ENCODE measurements at places on chromosomes 6 and 20.

- no peak for DNase-seq
These were observed 42.7 kb upstream of the EZR start for GRCh38 chr6:158861686-158862381.

DNA sequence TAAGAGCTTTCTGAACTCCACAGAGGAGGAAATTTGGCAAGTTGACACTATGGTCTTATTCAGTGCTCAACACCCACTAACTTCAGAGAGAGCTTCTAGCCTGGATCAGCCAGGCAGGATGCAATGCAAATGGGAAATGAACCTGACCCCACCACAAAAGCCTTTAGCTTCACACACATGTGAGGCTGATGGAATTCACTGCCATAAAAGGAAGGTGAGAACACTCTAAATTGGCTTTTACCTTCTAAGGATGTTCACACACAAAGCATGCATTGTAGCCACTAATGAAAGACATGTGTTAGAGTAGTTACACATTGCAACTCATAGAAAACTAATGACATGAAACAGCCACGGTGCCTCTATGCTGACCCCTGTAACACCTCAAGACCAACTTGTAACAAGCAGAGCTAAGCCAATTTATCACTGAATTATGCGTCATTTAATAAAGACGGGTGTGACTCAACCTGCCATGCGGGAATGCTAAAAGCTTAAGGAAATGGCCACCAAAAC is 262.1 kb downstream of the HACE1 start:
- DNase-seq, result no peak

- no peak for DNase-seq
These were observed 42.3 kb downstream of the YTHDF1 start for GRCh38 chr20:63173552-63174191.

- no peak for DNase-seq
These were observed 131.5 kb upstream of the RALGAPA2 start for GRCh38 chr20:20843982-20844381.

GRCh38 chr6:99002831-99003230 is 55.1 kb upstream of the FBXL4 start:
- no peak for DNase-seq

DNA sequence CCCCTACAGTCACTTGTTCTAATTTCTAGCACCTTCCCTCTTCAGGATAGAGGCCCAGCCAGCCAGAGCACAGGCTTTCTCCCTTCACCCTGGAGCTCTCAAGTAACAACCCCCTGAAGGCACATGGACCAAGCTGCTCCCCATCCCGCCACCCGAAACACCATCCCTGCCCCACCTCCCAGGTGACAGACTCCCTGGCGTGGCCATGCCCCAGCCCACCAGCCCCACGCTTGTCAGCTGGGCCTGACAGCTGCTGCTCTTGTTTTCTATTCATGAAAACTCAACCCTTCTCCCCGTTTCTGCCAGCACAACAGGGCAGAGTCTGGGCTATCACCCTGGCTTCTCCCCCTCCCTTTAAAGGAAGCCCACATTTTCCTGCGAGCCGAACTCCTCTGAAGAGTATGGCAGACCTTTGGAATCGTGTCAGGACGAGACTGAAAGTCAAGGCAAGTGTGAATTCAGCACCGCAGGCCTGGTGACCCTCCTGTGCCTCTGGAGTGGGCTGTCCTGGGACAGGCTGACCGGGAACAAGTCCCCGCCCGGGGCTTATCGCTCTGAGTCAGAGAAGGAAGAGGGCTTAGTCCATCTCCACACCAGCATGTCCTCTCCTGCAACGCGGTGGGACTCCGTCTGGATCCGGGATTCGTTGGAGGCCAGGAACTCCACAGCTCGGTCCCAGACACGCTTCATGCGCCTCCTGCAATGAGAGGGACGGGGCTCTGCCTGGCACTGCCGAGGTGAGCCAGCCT is 16.7 kb downstream of the LEMD2 start:
- no peak for DNase-seq

DNA sequence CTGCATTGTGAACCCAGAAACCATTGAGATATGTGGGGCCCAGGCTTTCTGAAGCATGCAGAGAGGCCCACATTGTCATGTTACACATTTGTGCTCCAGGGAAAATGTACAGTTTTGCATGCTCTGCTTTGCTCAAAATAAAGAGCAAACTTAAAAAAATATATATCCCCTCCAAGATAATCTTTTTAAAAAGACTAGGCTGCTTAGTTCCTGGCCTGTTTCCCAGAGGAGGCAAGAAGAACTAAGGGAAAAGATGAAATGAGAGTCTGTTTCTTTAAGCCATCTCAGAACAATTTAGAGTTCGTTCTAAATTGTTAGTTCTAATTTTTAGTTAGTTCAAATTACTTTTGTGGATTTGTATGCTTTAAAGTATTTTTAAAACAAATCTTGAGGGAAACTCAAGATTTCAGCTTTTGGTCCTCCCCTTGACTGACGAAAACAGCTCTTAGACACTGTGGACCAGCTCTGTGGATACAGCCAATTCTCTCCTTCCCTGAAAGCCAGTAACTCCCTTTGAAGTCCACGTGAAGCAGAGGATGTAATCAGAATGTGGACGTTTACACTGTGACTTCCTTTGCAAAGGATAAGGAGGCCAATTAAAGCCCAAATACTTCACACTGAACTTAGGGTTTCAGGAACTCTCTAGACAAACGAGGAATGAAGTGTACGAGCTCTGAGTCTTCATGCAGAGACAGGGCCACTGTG is 84.7 kb downstream of the CD164 start:
- DNase-seq, result no peak

GRCh38 chr20:36153736-36154699 is 522 bp upstream of the EPB41L1 start:
- DNase-seq, result peak; percentile 8

- no peak for DNase-seq
These were observed 116.9 kb upstream of the EMILIN3 start for GRCh38 chr20:41483553-41483930.

- no peak for DNase-seq
These were observed 7.4 kb downstream of the PIM1 start for GRCh38 chr6:37177077-37177934.

DNA sequence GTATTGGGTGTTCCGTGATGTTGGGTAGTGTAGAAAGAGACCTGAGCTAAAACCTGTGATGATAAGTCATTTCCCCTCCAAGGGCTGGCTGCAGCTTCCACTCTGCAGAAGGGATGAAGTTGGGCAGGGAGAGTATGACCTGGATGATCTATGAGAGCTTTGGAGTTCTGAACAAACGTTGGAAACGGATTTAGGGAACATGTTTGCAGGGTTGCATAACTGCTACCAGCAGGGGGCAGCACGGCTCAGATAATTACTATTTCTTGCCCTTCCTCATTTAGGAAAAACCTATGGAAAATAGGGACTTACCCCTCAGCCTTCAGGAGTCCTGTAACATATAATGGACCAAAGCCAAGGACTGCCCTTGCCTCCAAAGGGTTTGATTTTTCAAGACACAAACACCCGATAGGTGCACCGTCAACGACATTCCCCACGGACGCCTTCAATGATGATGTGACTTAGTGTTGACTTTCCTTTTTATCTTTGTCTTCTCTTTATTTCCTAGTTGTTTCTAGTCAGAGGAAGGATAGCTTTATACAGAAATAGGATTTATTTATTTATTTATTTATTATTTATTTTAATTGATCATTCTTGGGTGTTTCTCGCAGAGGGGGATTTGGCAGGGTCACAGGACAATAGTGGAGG is 164.9 kb upstream of the SASH1 start:
- DNase-seq, result peak; percentile 11

- DNase-seq, result no peak
These were observed 388.4 kb downstream of the BTBD3 start for GRCh38 chr20:12306107-12306506.

DNA sequence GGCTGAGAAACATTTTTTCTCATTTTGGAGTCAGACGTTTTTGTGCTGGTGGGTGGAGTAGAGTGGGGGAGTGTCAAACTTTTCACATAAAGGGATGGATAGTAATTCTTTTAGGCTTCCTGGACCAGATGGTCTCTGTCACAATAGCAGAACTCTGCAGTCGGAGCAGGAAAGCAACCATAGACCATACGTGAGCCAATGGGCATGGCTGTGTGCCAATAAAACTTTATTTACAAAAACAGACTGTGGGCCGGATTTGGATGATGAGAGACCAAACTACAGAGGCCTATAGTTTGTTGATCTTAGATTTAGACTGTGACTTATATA is 70.8 kb upstream of the SLC22A23 start:
- no peak for DNase-seq

DNA sequence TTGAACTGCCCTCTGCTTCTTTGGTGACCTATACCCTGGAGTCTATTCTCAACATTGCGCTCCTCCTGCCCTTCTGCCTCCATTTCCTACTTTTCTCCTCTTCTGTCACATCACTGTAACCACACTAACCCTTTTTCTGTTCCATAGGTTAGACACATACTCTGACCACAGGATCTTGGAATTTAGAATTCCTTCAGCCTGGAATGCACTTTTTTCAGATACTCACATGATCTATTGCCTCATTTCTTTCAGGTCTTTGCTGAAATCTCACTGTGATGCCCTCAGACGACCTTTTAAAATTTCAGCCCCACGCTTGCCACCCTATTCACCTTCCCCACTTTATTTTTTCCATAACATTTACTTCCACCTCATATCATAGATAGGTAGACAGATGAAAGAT is 5.1 kb downstream of the VNN1 start:
- no peak for DNase-seq

DNA sequence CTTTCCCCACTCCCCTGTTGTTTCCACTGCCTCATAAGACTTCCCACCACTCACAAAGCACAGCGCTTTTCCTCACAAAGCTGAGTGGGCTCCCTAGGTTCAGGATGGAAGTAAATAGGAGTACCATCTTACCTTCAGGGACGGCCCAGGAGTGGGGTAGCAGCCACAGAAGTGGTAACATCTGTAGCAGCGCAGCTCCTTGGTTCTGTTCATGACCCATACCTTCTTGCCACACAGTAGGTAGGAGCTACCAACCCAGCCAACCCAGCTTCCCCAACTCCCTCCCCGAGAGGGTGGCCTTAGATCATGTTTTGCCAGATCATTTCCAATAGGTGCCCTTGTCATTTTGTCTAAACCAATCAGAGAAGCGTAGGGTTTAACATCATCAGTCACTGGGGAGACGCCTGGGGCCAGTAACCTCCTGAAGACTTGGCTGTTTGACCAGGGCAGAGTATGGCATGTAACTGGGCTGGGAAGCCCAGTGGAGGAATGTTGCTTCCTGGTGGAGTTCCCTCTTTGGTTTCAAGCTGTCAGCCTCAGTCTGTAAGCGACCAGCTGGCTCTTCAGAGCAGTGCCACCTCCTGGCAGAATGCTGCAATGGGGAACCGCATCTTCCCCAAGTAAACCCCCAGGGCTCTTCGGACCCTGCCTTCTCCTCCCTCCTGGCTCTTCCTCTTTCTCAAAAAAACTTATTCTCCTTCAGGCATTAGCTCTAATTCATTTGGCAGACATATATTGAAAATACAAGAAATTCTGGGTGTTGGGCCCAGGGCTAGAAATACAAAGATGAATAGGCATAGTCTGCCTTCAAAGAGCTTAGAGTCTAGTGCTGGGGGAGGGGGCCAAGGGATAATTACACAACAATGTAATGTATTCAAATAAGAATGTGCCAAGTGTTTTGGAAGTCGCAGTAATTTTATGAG is at the start of gene HLA-DMA:
TSS of gene HLA-DMA (minus strand) at position 281 of the 923 bp plus-strand sequence. CDS start at position 220, 61 bp downstream.
- peak; percentile 95 for DNase-seq

GRCh38 chr6:14443629-14444268 is 326.2 kb downstream of the CD83 start:
- DNase-seq, result no peak

DNA sequence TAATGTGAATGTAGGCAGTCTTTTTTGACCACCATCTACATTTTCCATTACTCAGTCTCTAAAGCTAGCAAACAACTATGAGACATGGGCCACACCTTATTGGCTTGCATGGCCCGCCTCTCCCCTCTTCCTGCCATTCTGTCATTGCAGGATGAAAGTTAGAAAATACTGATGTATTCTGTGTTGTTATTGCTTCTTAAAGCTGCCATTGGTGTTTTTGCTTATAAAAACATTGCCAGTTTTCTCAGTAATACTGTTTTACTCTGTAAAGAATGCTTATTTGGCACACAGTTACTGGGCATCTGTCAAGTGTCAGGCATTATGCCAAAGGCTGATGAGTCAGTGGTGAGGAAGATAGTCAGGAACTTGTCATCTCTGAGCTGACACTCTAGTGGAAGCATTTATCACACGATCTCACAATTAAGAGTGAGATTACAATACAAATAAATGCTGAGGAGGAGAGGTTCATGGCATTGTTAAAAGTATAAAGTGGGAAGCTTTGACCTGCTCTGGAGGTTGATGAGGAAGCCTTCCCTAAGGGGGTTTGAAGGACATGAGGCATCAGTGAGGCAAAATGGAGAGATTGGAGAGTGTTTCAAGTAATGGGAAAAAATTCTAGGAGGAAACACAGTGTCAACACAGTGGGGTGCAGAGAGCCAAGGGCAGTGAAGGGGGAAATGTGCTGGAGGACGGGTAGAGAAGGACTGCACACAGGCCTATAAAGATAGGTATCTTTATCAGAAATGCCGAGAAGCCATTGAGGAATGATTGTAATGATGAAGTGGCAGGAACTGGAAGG is 14.7 kb downstream of the KLHL32 start:
- DNase-seq, result peak; percentile 27

GRCh38 chr20:32494483-32495216 is 90.5 kb downstream of the NOL4L start:
- no peak for DNase-seq

DNA sequence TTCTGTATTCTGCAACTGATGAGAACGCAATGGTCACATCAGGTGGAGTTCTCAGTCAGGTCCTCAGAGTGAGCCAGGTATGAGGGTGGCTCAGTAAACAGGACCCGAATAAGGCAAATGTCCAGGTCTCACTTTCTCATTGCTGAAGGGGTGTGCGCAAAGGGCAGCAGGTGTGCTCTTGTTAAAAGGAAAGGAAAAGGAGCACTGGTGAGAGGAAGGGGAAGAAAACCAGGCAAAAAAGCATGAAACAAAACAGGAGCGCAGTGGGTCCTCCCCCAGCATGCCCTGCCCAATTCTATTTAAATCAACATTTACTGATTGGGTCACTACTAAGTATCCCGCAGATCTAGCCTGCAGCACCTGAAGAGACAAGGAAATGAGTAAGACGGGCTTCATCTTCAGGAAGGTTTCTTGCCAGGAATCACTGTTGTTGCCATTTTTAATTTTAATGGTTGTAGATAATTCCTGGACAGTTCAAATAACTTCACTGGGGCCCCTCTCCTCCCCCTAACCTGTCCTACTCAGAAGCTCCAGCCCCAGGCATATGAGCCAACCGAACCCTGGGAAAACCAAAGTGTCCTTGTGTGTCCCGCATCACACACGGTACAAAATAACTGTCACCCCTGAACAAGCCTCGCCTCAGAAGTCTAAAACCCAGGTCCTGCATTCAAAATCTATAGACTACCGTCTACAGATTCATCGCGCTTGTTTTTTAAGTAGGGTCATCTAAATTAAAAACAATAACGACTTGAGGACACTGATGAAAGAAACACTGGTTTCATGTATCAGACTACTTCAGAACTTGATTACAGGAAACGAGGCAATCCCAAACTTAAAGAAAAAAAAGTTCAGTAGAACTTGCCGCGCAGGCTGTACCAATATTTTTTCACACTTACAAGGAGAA is 980 bp downstream of the MBOAT1 start:
- no peak for DNase-seq

GRCh38 chr6:16158943-16159557 is 30.2 kb downstream of the MYLIP start:
- no peak for DNase-seq

GRCh38 chr6:137117581-137117980 is 55.9 kb downstream of the IL22RA2 start:
- DNase-seq, result no peak

- DNase-seq, result no peak
These were observed 70.5 kb upstream of the FAM184A start for GRCh38 chr6:119148825-119149525.

- DNase-seq, result no peak
These were observed 96.6 kb downstream of the YTHDF1 start for GRCh38 chr20:63119121-63119962.

All from activated CD4-positive, alpha-beta T cell treated with anti-CD3 and anti-CD28 coated beads, Interleukin-10, Interleukin-2, amounts not matched to agents 100 ng/mL and 50 ng/mL, durations not matched to agents 16 hours and 8 hours (primary cell).